ENCODE measurements at places on chromosomes 5 and 9.

- no peak for DNase-seq
These were observed 289.0 kb downstream of the NR3C1 start for GRCh38 chr5:143114481-143114880.

DNA sequence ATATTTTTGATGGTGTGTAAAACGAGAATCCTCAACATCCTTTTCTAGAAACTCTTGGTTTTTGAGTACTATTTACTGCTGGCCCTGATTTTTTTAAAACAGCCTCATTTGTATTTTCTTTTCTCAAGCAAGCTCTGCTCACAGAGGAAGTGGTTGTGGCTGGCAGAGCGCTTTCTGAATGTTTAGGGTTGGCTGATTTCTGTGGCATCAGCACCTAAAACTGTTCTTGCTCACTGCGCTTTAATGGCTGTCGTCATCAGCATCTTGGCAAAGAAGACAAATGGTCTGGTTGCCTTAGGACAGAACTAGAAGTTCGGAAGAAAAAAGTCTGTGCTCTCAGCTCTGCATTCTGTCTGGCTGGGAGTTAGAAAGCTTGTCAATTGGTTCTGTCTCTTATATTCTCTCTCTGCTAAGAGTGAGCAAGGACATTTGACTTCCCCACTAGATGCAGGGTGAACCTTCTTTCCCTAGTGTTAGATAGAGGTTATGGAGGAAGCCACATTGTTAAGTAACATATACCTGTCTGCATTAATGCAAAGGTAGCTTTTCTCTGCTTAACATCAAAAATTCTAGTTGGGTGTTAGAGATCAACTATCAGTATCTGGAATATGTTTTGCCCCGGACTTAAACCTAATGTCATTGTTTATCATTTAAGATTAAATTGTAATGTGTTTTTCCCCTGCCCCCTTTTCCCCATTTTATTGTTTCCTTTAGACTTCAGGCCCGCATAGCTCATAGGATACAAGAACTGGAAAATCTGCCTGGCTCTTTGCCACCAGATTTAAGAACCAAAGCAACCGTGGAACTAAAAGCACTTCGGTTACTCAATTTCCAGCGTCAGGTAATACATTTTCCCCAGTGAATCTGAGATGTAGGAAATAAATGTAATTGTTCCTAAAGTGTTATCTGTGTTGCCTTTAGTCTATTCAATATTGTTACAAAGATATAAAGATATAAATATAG, 39.0 kb downstream of the SMARCA2 start:
- peak; percentile 44 for DNase-seq

- DNase-seq: no peak
These were observed 199.4 kb downstream of the AUH start for GRCh38 chr9:91162311-91162710.

- no peak for DNase-seq
These were observed 87.3 kb downstream of the SERINC5 start for GRCh38 chr5:80168388-80169028.
